ENCODE measurements at places on chromosomes 11 and 22.

DNA sequence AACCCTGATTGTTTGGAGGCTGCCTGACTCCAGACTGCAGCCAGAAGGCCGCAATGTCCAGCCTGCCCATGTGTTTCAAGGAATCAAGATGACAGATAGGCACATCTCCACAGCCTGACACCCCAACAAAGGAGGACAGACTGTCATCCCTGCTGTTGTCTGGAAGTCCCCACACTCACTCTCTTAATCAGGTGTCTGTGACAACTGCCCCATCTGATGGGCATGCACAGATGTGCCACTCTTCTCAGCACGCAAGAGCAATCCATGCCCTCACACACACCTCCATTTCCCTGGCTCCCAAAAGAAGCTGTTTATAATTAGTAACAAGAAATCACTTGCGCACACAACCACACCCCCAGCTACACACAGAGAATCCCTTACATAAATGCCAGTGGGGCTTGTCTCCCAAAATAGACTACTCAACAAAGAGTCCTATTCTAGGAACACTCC lies 117.6 kb downstream of the C11orf58 start:
- no peak for DNase-seq

- DNase-seq, result no peak
Observed at GRCh38 chr11:44379141-44380008, 69.4 kb upstream of the ALX4 start.

- DNase-seq, result no peak
Observed at GRCh38 chr11:76184551-76184993, 21.7 kb downstream of the WNT11 start.

DNA sequence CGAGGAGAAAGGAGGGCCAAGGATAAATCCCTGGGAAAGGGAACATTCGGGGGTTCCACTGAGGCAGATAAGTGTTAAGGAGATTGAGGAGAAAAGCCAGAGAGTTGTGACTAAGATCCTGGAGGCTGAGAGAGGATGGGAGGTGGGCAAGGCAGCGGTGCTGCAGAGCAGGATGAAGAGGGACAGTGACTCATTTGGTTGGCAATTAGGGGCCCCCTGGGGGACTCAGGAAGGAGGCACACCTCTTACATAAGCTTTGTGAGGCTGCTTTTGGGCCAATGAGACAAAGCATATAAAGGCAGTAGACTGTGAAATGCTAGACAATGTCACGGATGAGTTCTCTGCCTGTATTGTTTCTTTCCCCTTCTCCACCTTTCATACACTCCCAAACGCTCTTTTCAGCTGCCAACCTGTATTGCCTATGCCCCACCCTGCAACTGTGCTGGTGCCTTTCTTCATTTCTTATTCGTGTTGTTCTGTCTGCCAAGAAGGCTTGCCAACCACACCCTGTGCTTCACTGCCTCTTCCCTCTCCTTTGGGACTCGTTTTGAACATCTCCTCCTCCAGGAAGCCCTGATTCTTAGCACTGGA lies 246.8 kb upstream of the KIRREL3 start:
- DNase-seq, result no peak

GRCh38 chr11:94948070-94948617 lies 25.2 kb downstream of the CWC15 start:
- DNase-seq, result no peak

DNA sequence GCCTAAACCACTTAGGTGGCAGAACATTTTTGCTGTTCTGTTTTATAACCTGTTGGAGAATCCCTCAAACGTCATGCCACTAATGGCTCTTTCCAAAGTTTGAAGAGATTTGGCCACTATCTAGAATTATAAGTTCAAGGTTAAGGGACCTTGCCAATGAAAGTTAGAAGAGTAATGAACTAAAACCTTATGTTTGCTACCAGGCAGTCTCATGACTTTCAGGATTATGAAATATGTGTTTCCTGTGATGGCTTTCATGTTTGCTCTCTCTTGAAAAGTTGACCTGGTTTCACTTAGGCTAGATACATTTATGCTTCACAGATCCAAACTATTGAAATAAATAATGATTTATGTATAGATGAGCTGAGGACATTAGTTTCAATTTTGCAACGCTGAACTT lies 340.0 kb downstream of the LRRC4C start:
- no peak for DNase-seq

DNA sequence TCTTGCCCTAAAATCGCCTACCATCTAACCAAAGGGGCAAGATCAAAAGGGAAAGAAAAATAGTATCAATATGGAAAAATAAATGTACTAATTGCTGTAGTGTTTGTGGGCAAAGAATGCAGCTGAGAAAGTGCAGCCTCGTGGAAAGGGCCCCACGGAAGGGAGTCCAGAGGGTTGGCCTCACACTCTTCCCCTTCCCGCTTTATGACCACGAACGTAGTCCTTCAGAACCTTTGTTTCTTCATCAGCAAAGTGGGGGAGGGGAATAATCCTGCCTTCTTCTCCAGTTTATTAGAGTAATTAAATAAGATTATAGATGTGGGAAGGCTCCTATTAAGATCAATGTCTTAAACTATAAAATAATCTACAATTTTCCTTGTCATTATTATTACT lies 41.0 kb downstream of the FLI1 start:
- DNase-seq, result no peak

DNA sequence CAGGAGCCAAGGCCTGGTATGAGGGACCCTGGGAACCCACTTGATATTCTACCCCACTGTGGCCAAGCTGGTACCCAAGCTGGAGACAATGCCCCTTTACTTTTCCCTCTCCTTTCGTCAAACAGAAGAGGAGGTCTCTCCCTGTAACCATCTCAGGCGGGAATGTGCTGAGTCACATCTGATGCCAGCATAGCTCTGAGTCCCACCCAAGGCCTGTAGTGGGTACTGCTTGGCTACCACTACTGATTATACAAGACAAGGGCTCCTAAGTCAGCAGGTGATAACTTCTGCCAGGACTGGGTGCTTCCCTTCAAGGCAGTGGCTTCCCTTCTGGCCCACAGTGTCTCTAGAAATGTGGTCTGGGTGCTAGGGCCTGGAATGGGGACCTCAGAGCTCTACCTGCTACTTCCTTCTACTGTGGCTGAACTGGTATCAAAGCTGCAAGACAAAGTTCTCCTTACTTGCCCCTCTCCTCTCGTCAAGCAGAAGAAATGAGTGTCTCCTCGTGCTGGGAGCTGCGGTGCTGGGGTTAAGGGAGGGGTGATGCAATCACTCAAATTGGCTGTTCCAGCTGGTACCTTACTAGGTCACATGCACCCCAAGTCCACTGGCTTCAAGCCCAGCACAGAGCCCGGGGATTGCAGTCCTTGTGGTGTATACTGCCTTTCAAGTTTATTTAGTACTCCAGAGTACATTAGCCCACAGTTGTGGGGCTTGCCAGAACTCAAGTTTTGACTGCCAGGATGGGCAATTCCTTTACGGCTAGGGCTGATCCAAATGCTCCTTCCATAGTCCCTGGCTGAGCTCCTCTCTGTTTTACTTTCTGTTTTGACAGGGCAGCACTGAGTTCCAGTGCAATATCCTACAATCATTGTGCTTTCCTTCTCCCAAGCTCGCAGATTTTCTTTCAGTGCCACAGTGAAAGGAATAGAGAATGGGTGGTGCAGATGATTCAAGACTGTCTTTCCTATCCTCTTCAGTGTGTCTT lies 419.7 kb upstream of the CNTN5 start:
- DNase-seq, result no peak

GRCh38 chr11:109480251-109480650 lies 58.3 kb downstream of the C11orf87 start:
- DNase-seq, result no peak

DNA sequence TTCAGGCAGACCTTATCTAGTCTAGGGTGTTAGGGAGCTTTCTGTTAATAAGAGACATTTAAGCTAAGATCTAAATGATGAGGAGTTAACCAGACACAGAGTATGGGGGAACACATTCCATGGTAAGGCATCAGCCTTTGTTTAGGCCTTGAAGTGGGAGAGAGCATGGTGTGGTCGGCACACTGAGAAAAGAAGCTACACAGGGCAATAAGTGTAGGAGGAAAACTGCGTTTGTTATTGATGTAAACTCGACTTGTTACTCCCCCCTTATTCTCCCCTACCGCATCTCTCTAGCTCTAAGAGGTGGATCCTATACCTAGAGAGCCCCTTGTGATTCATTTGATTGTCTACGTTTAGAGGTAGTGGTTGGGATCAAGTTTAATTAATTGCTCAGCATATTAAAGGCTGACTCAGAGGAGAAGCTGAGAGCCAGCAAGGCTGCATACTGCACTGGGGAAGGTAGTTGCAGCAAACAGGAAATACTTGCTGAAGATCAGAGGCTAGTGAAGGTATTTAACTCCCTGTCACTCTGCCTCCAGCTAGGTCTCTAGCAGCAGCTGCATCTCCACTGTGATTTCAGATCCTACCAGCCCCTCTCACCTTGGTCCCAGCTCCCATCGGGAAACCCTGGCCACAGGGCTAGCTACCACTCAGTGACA lies 86.8 kb upstream of the TEAD1 start:
- no peak for DNase-seq

DNA sequence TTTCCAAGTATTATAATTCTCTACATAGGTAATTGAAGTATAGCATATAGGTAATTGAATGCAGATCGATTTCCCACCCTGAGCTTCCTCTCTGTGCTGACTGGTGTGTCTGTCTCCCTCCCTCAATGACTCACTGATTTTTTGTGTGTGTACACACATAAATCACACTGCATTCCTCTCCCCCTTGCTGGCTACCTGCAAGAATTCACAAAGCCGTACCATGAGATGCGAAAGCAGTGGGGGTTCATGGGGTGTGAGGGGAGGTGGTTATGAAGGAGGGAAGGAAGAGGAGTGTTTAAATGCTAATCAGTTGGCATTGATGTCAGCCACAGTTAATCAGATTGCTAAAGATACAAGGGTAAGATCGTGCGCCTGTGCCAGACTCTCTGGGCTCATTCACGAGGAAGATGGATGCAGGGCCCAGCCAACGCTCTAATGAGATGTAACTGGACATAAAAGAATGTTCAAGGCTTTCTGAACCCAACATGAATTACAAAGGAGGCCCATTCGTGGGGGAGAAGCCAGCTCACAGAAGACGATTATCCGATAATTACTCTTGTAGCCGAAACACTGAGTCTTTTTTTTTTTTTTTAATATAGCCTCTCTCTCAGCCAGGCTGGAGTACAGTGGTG lies 107.4 kb downstream of the SEZ6L start:
- DNase-seq, result no peak

DNA sequence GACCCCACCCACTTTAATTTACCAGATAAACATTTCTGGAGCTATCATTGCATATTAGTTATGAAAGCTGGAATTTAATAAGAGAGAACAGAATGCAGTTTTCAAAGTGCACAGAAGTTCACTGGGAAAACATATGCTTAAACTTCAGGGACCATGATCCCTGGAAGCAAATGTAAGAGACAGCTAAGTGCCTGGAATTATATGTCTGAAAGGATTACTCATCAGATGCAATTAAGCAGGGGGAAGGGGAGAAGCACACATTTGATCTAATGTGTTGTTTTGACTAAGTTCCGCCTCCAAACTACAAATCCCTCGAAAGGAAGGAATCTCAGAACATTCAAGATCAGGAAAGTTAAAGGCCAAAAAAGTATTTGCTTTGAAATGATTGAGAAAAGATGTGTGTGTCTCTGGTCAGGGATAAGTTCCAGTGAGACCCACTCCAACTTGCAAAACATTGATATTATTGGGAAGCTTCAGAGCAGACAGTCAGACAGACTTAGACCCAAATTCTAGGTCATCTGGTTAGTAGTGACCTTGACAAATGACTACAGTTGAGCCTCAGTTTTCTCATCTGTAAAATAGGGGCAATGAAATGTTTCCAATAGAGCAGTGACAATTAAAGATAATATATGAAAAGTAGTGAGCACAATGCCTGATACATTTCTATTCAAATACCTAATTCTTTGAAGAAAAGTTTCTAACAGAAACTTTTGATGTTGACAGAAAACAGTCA lies 147.6 kb downstream of the ME3 start:
- DNase-seq, result no peak

DNA sequence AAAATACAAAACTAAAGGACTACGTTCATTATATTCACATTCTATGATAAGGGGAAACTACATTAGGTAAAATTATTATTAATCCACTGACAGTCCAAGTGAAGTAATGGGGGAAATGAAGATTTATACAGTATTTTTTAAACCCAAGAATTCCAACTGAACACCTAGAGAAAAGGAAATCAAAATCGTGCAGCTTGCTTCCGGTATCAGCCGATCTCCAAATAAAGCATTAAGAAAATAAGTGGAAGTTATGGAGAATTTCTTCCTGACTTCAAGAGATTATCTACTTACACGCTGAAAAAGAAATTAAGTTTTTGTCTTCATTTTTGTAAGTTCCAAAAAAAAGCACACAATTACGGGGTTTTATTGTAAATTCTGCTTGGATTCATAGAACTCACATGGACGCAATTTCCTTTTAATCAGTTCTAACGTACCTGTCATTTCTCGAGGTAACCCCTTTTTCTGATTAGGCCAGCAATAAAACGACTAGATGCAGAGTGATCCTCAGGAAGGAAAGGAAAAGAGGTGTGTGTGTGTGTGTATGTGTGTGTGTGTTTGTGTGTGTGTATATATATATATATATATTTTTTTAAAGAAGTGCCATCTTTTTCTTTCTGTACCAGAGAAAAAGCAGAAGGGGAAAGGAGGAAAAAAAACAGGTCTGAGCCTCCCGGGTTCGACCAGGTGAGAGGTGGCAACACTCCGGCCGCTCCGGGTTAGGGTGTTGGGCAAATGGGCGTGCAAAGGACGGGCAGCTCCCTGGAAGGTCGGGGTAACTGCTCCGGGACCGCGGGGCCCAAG lies 1.1 kb downstream of the ZBTB44 start:
- DNase-seq, result peak; percentile 22

DNA sequence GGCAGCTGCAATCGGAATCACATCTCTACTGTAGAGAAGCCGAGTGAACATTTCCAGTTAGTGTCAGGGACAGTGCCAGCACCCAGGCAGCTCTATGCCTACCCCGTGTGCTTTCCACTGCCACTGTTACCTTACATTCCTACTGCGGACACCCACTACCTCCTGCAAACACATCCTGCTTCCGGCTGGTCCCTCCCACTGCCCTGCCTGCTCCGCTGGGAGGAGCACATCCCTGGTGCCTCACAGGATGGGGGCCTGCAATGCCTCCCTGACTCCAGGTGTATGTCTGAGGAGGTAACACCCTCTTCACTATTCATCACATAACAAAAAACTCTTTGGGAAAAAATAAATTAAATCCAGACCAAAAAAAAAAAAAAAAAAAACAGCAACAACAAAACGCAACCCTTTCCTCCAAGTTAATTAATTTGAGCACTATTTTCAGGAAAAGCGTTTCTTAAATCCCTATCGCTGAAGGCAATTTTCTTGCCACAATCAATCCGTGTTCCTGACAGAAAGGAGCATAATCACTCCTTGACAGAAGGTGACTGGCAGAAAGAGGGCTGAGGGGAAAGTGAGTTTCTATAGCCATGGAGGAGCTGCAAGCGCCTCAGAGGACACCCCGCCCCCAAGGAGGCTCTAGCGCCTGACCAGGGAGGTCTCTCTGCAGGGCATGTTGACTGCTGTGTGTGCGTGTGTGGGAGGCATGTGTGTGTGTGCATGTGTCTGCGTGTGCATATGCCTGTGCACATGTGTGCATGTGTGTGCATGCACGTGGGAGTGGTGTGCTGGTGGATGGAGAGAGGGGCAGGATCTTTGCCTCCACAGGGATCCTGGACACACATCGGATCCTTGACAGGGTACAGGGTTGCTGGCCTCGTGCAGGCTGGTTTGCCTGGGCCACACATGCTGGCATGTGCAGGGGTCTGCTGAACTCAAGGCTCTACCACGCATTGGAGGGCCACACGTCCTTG lies 134.8 kb upstream of the NTM start:
- no peak for DNase-seq
